ENCODE measurements at places on chromosomes 1 and 21. TPM values are rescaled to one million over a fixed set of nuclear protein-coding genes. Genes with fewer than 3 reads are reported as not detected.

The KMO gene
- 0.18 TPM for total RNA-seq

DNA sequence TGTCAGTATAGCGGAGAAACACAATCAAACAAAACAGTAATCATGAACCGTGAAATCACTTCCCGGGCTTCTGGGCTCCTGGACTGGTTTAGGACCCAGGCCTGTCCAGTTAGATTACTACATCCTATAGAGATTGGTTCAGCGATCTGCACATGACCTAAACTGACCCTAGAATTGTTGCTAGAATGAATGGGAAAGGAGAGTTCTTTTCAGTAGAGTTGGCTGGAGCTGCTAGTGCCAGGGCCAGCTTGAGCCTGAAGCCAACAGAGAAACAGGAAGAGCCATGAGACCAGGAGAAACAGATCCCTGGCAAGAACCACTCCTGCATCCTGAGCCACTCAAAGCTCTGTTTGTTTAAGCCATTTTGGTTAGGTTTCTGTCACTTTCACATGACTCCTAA, 474.3 kb upstream of the C1orf87 start:
- H3K36me3 ChIP-seq, result no peaks in the 10 kb centered on the region
- H3K4me1 ChIP-seq, result no peaks in the 10 kb centered on the region
- DNase-seq, result peak; percentile 46
- no peaks in the 10 kb centered on the region for H3K27me3 ChIP-seq

- H3K27ac ChIP-seq, result no peak overlapping the region
- H3K4me3 ChIP-seq, result peak overlapping the region; percentile 62
- DNase-seq, result no peak
- no peaks in the 10 kb centered on the region for H3K36me3 ChIP-seq
- H3K4me1 ChIP-seq, result no peaks in the 10 kb centered on the region
Observed at GRCh38 chr1:63316598-63316983, 5.8 kb upstream of the FOXD3 start.

GRCh38 chr1:61067446-61068019, 14.8 kb upstream of the NFIA start:
- no peak for DNase-seq
- no peak overlapping the region for H3K4me3 ChIP-seq
- H3K27ac ChIP-seq, result no peak overlapping the region

The GNG4 gene
- 1.5 TPM for total RNA-seq
